Fibroblast of skin of right biceps (primary cell): ENCODE measurements at places on chromosomes 3 and 15.

DNA sequence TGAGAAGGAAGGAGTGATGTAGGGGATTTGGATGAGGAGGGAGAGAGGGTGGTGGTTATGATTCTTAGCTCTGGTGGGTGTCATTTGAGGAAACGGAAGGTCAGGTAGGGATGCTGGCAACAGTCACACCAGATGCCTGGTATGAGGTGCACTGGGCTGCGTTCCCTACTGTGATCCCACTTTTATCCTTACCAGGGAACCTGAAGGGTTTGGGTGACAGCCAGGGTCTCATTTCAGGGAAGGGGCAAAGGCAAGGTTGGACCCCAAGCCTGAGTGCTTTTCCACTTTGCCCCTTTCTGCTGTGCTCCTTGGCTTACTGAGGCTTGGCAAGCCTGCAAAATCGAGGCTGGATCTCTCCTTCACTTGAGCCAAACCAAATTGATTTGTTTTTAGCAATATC is 36.0 kb upstream of the SACM1L start:
- DNase-seq: no peak

DNA sequence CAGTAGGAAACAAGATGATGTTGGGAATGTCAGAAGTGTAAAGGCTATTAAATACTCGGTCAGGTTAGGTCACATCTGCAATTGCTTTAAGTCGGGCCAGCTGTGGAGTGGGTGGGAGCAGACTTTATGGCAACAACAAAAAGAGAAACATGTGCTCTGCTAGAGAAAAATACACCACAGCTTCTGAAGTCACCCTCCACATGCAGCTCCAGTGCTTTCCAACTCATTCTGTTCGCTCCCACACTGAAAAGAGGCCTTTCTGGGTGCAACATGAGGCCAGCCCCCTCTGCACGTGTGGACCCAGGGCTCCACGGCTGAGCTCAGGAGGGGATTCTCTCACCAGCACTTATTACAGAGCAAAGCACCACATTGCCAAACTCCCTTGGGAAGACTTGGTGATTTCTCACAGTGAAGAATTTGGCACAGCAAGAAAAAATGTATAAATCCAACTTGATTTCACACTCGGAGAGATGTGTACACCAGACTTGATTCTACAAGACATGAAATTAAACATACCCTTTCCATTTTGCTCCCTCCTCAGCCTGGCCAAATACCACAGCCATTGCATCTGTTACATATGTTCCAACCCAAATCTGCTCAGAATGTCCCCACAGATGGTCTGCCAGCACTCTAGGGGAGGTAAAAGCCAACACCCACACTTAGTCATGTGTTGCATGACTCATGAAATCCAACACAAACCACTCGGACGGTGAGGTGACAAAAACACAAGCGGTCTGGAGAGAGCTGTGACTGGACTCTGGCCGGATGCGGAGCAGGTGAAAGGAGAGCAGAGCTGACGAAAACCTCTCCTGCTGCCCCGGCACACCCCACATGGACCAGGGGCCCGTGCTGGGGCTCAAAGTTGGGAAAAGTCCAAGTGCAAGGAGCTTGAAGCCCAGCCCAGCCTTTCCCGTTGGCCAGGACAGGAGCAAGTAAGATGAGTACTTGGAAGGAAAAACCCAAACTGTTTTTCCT is 74.6 kb downstream of the ITGB5 start:
- peak; percentile 95 for DNase-seq

DNA sequence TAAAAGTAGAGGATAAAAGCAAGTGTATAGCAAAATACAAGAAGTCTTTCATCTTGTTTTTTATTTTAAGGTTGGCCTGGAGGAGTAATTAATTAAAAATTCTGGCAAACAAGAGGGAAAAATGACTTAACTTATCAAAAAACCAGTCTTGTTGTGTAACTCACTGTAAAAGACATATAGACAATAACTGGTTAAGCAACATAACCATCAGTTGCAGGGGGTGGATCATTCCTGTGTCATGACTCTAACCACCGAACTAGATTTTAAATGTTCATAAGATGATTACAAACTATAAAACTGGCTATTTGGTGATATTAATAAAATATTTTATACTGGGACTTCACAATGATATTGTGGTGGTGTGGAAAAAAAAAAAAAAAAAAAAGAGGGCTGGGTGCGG is 130.6 kb downstream of the STAG1 start:
- DNase-seq: peak; percentile 42

GRCh38 chr3:126337980-126338651 is 19.1 kb downstream of the KLF15 start:
- no peak for DNase-seq

DNA sequence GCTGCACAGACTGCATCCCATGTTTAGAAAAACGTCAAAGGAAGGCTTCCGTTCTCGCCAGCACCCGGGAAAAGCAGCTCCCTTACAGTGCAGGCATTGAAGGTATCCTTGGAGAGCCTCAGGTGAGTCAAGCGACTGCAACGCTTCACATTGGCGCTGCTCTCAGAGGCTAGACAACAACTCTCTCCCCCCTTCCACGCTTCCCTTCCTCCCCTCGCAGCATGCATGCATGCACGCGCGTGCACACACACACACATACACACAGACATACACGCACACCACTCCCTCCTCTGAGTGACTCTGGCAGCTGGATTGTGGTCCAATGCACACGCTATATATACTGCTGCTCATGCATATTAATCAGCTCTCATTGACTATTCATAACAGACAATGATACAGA is 191.1 kb downstream of the PDZRN3 start:
- peak; percentile 41 for DNase-seq

DNA sequence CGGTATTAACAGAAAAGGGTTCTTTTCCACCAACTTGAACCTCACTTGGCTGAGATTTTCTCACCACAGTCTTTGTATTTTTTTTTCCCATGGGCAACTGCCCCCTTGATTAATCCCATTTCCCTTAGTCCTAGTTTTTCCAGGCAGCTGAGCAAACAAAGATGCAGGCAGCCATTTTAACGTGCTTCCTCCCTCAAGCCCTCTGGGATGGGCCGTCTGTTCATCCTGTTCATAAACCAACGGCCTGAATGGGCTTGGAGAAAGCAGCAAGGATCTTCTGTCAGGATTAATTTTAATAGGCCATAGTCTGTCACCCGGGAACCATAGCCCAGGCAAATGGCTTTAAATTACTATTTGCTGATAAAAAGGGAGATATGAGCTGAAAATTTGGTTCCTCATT is 10.4 kb upstream of the POLR2M start:
- DNase-seq: no peak

- no peak for DNase-seq
Observed at GRCh38 chr3:110656394-110657025, 415.1 kb upstream of the NECTIN3 start.

- peak; percentile 41 for DNase-seq
Observed at GRCh38 chr3:61908382-61908781, 347.0 kb downstream of the PTPRG start.
